T1000 (cell line): ENCODE measurements at places on chromosomes 2 and 18.

DNA sequence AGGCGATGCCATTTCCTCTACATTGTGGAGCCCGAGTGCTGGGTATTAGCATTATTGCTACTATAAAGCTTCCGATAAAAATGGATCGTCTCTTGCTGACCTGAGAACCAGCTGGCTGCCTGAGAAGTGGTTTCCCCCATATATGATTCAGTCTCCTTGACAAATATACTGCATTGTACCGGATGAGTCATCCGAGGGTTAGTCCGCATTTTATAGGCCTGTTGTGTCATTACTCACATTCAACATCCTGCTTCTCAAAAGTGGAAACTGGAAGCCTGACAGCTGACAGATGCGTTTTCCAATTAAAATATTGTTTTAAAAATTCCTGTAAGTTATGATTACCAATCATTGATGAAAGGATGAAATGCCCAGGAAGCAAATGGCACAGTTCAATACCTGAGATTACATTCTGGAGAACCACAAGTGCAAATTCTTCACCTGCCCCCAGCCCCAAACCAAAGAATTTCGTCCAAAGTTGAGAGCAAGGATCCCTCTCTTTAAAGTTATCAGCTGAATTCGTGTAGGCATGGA is 65.7 kb downstream of the SPRED2 start:
- peak; percentile 50 for DNase-seq

DNA sequence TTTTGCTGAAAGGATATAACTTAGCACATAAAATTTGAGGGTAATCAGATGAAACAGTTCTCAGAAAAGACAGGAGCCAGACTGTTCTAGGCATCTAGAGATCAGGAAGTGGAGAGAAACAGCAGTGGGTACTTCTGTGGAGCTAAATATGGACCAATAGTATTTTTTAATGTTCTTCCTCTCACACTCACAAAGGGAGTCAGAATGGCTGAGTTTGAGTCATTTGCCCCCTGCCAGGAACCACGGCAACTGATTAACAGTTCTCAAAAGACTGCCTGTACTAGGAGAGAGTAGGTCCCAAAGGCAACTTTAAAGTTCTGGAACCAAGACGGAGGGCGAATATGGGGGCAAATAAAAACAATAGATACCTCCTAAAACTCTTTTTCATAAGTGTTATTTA is 107.5 kb downstream of the GULP1 start:
- DNase-seq = no peak

DNA sequence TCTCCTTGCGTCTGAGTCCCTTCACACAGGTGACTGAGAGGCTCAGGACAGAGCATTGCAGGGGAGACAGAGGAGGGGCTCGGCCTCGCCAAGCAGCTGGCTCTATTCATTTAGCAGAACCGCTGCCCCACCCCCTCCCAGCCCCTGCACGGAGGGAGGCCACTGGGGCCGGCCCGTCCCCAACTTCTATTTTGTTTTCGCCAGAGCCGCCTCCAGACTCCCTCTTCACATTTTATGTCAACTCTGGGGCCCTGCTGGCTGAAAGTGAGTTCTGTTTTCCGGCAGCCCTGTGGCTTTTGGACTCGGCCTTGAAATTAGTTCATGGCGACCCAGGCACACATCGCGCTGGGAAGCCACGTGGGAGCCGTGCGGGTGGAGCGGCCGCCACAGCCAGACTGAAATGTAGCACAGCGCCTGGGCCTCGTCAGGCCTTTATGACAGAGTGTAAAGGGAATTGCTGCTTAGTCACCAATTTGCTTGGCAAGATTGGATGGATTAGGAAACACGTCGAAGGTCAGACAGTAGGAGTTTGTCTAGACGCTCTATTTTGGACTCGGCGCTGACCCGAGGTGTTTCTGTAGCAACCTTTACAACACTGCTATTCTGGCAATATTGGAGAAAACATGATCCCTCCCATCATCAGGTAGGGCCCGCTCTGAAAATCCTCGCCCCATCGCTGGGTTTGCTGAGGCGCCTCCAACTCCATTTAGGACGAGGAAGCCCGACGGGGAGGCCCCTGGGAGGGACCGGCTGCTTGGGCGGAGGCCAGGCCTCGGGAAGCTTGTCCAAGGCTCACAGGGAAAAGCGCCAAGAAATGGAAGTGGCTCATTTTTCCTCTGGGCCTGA is 90.7 kb upstream of the CTDP1 start:
- DNase-seq = no peak

DNA sequence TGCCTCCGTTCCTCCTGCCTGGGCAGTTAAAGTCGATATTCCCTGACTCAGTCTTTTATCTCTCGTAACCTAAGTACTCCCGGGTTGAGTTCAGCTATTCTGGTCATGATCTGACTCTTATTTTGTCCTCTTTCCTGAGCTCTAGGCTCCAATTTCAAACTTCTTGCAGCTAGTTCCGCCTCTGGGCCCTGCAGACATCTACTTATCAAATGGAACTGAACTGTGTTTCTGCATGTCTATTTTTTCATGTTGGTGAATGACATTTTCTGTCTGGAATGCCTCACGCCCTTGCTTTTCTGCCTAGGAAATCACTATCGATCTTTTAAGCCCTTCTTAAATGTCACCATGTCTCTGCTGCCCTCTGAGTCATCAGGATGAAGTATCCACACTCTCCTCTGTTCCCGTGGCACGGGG is 101.5 kb downstream of the VAPA start:
- no peak for DNase-seq

- no peak for DNase-seq
These were observed 35.2 kb downstream of the STK17B start for GRCh38 chr2:196136151-196136550.

- DNase-seq = peak; percentile 22
These were observed 12.5 kb downstream of the INPP4A start for GRCh38 chr2:98457045-98457696.

DNA sequence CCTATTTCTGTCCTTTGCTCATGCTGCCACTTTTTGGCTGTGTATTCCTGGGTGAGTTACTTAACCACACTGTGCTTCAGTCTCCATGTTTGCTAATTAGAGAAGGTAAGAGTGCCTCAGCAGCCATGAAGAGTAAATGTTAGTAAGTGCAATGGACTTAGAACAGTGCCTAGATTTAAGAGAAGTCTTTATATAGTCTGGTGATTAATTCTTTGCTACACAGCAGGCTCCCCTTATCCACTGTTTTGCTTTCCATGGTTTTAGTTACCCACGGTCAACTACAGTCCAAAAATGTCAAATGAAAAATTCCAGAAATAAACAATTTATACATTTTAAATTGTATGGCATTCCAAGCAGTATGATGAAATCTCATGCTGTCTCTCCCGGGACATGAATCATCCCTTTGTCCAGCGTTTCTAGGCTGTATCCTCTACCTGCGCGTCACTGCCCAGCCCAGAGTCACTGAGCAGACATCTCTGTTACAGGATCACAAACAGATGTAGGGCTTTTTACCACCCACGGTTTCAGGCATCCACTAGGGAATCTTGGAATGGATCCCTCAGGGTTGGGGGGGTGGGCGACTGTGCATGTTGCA is 91.0 kb downstream of the CTIF start:
- peak; percentile 78 for DNase-seq
